ENCODE measurements at places on chromosomes 11 and 22. TPM values are rescaled to one million over a fixed set of nuclear protein-coding genes. Genes with fewer than 3 reads are reported as not detected.

OR4A16 gene
- total RNA-seq, result not detected

CLMP gene
- total RNA-seq, result 8.9 TPM

CASP4 gene
- 38.1 TPM for total RNA-seq

ELF5 gene
- total RNA-seq, result not detected

HBD gene
- not detected for total RNA-seq

MUC6 gene
- total RNA-seq, result not detected

NRXN2 gene
- total RNA-seq, result 9.4 TPM

ANGPTL5 gene
- 1.6 TPM for total RNA-seq

POU2AF2 gene
- total RNA-seq, result not detected

LPXN gene
- total RNA-seq, result 4.2 TPM

PGA5 gene
- total RNA-seq, result not detected

SSTR3 gene
- total RNA-seq, result not detected

CD3G gene
- total RNA-seq, result under 0.01 TPM

Data from skeletal muscle tissue (tissue), 5 donors.